ENCODE measurements at places on chromosomes 7 and 10.

- DNase-seq = no peak
Measured at GRCh38 chr7:143257501-143257900, 5.7 kb upstream of the GSTK1 start.

DNA sequence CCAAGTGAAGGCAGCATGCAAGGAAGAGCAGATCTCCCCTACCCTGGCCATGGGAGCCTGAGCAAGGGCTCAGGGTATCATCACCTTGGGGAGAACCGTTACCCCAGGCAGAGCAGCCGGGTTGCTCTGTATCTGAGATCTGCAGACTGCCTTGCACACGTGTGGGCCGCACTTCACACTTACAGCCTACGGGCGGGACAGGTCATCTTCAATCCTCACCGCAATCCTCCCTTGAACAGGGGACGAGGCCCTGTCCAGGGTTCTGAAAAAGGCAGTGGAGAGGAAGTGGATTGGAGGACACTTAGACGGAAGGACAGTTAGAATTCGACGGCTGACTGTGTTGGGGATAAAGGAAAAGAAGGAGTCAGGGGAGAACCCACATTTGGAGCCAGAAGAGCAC is 51.4 kb downstream of the NPS start:
- DNase-seq = no peak

- DNase-seq = no peak
Measured at GRCh38 chr10:133158756-133159610, 1.0 kb upstream of the KNDC1 start.

DNA sequence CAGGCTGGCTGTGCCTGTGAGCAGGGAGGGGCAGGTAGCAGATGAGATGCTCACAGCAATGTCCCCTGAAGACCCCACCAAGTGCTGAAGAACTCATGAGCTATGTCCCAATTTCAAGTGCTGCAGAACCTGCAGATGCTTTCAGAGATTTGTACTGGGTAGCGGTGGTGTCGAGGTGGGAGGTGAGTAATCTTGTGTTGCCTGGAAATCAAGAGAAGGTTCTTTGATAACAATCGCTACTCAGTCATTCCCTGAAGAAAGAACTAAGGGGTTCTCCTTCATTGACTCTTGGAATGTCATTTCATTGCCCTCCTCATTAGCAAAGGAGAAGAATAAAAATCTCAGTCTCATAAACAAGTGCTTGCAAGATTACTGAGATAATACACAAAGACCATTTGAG is 246.4 kb downstream of the EMX2 start:
- DNase-seq = no peak

DNA sequence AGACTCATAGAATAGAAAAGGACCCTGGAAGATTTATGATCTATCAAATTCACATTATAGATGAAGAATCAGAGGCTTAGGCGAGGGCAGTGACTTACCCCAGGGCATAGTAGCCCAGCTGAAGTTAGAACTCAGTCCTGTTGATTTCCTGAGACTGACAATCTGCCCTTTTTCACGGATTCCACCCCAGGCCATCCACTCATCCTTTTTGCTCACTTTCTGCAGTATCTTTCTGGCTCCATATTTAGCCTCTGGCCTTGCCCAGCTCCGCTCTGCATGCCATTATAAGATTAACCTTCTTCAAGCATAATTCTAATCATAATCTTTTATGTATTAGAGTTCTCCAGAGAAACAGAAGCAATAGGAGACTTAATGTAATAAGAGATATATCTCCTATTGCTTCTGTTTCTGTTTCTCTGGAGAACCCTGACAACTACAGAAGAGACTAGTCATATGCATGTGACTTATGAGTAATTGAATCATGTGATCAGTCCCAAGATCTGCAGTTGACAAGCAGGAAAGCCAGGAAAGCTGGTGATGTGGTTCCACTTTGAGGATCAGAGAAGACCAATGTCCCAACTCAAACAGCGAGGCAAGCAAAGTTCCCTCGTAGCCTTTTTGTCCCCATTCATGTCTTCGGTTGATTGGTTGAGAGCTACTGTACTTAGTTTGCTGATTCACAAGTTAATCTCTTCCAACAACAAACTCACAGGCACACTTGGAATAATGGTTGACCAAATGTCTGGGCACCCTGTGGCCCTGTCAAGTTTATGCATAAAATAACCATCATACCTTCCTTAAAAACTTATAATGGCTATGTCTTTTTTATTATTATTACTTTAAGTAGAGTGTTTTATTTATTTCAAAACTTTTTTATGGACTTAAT is 412.1 kb downstream of the SUGCT start:
- no peak for DNase-seq

DNA sequence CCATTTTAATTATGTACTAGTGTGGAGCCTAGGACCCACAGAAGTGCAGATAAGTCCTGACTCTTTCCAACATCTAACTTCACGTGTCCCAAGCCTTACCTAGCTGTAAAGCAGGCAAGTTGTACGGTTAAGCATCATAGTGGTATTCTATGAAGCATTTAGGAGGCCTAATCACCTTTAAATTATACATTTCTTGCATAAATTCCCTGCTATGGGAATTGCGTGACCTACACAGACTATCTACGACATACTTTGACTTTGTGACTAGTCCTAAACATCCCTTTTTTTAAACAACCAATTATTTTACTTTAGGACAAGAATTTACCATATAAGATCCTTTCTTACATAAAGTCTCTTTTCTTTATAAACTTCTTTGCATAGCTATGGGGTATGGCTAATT is 37.7 kb upstream of the LRGUK start:
- no peak for DNase-seq

- DNase-seq = peak; percentile 8
Measured at GRCh38 chr7:39979406-39980073, 29.5 kb downstream of the CDK13 start.

DNA sequence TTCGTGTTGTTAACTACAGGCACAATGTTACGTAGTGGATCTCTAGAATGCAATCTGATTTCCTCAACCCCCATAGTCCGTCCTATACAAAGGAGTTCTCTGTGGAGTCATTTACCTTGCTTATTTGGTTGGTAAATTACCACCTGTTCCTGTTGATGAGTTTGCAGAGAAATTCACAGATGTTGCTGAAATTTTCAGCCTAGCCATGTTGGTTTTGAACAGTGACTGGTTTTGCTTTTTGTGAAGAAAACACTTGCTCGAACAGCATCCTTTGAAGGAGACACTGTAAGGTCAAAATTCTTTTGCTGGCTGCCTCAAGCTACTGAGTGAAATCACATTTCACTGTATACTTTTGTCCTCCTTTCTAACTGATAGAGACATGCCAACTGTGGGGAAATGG is 15.4 kb upstream of the PRKCQ start:
- no peak for DNase-seq

DNA sequence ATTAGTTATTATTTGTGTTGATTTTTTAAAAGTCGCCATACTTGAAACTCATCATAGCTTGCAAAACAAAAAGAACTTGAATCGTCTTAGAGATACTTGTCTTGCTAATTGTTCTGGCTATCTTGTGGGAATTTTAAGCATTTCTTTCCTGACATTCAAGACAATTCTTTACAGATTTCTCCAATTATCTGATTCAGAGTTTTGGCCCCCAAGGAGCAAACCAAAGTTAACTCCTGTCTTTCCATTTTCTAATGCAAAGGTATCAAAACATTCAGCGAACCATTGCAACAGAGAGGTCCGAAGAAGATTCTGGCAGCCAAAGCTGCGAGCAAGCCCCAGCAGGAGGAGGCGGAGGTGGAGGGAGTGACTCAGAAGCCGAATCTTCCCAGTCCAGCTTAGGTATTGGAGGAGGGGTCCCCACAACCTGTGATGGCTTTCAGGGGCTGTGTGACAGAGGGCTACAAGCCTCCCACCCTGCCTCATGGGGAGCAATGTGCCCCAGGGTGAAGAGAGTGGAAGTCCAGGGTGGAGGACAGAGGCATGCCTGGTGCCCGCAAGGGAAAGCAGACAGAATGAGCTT is 119.4 kb upstream of the STK17A start:
- DNase-seq = no peak

- DNase-seq = no peak
Measured at GRCh38 chr10:127734753-127735152, 2.2 kb upstream of the FOXI2 start.

DNA sequence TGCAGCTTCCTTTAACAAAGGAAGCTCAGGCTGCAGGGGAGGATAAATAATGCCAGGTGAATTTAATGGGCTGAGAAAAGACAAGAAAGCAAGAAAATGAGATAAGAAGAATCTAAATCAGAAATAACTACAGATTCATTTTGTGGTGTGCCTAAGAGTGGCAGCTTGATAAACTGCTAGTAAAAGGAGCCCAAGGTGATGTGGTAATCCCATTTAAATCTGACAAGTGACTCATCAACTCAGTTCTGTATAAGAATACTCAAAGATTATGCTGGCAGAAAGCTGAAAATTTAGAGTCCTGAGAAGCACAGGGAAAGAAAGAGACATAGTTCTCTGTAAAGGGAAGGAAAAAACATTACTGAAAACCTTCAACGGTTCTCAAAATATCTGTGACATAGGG is 109.4 kb upstream of the PDE1C start:
- DNase-seq = no peak

- DNase-seq = no peak
Measured at GRCh38 chr7:66185680-66186187, 19.4 kb upstream of the TPST1 start.

DNA sequence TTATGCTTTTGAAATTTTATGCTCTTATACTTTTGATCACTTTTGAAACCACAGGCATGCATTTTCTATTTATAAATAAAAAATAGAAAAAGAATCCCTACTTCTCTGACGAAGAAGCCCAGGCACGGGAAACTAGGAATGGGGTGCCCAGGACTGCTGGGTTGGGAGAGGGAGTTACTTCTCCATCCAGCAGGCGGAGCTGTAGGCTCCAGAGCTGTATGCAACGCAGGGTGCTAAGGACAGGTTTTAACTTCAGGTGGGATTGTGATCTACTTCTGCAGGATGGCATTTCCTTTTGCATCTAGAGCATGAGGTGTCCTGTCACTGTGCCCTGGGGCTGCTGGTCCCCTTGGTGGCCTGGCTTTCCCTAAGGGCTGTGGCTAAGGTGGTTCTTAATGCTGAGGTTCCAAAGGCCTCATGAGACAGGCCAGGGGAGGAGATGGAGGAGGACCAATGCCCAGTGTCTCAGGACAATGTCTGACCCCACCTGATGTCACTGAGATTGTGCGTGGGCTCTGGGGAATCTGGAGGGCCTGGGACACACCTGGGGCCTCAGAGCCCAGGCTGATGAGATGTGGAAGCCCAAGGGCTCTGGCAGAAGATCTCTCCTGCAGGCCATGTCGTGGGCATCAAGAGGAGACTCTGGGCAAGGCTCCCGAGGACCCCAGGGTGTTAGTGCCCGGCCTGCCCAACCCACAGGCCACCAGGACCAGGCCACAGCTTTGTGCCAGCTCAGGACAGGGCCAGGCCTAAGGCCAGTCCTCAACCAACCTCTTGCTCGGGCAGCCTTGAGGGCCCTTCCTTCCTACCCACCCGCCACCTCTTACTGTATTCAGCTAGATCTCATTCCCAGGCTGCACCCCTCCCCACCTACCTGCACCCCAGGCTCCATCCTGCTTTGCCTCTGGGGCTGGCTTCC is 507 bp downstream of the CCDC201 start:
- DNase-seq = no peak

- DNase-seq = no peak
Measured at GRCh38 chr7:41130561-41131236, 572.2 kb downstream of the INHBA start.

GRCh38 chr7:7595451-7595850 is 28.8 kb downstream of the MIOS start:
- DNase-seq = no peak

- peak; percentile 11 for DNase-seq
Measured at GRCh38 chr7:37230221-37230620, 218.4 kb downstream of the ELMO1 start.

- DNase-seq = no peak
Measured at GRCh38 chr7:38840736-38841460, 68.1 kb downstream of the VPS41 start.

DNA sequence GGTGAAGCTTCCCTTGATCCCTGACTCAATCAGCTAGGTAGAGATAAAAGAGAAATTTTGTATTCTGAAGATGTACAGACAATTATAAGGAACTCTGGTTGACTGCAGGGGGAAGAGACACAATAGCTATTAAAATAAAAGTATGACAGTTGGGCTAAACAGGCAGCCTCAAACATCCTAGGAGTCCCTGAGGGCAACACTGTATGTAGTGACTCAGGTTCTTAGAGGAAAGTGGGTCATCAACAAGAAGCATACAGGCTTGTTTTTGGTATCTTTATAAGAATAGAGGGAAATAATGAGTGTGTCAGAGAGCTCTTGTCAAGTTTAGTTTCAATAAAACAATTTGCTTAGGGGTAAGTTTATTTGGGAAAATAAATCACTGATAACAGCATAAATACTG is 150.3 kb downstream of the AUTS2 start:
- no peak for DNase-seq

- DNase-seq = no peak
Measured at GRCh38 chr10:8921568-8921967, 867.1 kb downstream of the GATA3 start.

DNA sequence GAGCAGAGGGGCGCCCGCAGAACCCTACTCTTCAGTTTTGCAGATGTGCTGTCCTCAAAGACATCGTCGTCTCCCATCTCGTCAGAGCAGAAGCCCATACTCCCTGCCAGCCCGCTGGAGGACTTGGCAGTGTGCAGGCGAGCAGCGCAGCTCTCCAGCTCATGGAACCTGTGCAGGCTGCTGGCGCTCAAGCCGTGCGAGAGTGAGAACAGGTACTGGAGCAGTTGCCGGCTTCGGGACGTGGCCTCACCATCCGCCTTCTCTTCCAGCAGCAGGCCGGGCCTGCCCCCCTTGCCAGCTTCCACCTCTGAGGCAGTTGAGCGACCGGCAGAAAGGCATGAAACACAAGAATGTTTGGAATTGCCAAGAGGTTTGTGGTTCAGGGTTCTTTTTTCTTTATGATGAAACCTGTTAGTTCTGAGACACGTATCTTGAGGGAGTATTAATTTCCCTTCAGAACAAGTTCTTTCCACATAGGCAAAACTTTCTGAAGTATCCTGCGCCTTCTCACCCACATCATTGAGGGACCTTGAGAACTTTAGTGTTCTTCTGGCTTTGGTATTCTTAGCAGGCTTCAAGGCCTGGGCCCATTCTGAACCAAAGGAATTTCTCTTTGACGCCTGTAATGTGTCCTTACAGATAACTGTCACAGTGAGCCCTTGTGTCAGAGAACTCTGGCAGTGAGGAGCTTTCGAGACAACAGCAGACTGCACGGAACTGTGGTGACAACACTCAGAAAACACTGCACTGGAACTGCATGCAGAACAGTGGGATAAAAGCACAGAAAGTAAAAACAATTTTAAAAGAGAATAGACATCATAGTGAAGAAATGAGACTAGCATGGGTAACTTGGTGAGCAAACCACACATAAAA is 89.5 kb downstream of the ALOX5 start:
- DNase-seq = no peak

DNA sequence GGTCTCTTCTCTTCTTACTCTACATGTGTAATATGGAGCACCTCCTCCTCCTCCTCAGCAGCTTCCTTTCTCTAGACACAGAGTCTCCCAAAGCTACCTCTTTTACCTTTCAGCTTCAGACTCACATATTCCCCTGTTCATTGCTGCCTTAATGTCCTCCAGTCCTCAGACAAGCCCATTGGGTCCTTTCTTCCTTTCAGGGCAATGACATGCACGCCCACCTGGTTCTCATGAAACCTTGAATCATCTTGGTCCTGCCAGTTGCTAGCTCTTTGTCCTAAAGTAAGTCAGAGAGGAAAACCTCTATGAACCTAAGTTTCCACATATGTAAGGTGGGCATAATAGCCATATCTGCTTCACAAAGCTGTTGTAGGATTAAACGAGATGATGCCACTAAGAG is 227.0 kb downstream of the RPS24 start:
- DNase-seq = no peak

- DNase-seq = no peak
Measured at GRCh38 chr10:127283017-127283416, 86.6 kb upstream of the INSYN2A start.
